Hippocampal formation (tissue), 2 donors: ENCODE measurements at places on chromosomes 3 and 15.

DNA sequence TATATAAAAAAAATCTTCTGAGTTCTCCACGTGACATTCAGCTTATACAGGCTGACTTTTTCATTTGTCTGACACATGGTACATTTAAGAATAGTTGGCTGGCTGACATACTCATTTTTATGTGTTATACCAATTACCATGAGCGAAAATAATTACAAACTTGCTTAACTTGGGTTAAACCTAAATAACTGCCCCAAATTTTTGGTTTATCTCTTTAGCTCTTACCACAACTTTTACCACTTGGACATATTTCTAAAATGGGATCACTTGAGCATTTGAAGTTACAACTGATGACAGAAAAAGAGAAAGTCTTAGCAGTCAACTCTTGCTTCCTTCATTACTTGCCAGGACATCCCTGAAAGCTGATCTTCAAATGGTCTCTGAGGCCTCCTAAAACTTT is 618.1 kb downstream of the RBMS3 start:
- DNase-seq: no peak

DNA sequence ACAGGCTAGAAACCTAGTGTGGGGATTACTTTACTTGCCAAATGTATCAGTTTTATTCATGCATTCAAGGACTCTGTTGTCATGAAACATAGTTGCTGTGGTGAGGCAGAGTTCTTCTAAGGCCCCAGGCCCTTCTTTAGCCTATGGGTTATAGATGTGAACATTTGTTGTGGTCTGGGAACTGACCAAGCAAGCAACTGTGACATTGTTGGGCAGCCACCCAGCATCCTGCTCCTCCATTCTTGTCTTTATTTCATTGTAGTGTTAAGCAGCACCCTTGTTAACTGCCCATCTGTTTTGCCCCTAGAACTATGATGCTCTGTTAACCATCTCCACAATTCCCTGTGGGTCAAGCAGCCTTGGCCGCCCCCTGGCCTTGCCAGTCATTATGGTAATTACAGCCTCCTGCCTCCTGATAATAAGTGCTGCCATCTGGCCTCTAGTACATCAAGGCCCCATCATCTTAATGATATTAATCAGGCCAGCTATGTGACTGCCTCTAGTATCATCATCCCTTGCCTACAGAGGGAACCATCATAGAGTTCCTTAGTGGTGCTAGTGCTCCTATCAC is 12.2 kb upstream of the IFT57 start:
- no peak for DNase-seq

- no peak for DNase-seq
These were observed 36.3 kb downstream of the CDC25A start for GRCh38 chr3:48151807-48152427.

GRCh38 chr3:187456250-187456649 is 88.1 kb downstream of the RTP4 start:
- DNase-seq: peak; percentile 23

GRCh38 chr15:83250781-83251180 is 33.7 kb downstream of the BNC1 start:
- no peak for DNase-seq

DNA sequence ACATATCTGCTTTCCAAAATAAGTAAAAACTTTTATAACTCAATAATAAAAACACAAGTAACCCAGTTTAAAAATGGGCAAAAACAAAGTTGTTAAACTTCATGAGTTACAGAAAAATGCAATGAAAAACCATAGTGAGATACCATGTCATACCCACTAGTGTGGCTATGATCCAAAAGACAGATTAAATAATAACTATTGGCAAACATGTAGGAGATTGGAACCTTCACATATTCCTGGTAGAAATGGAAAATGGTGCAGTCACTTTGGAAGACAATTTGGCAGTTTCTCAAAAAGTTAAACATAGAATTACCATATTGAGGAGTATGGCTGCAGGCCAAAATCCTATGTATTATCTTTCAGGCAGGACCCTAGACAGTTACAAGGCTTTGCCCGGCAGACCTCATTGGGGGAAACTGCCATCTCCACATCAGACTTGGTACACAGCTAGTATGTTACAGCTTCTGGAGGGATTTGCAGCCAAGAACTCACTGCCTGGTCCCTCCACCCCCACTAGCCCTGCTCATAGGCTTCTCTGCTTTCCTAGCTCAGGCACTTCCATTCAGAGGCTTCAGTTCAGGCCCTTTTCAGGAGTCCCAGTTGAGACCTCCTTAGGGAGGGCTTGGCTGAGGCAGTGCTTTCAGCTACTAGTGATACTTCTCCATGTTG is 147.8 kb downstream of the NEK10 start:
- no peak for DNase-seq

GRCh38 chr3:65004306-65004705 is 316.5 kb upstream of the ADAMTS9 start:
- DNase-seq: no peak

DNA sequence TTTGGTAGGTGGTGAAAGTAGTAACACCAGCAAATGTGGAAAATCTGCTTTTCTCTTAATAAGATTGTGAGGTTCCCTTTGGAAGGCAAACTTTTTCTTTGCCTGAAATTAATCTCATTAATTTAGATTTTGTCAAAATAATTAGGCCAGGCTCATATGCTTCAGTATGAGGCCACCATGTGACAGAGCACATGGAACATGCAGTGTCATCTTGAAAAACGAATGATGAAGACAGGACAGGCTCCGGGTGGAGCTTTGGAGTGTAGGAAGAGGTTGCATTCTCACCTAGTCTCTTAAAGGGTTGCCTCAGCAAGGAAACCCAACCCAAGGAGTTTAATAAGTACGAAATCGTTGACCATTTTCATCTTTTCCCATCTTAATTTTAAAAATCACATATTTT is 18.6 kb upstream of the LZTFL1 start:
- DNase-seq: no peak

GRCh38 chr3:29582273-29582672 is 301.4 kb downstream of the RBMS3 start:
- DNase-seq: peak; percentile 44

DNA sequence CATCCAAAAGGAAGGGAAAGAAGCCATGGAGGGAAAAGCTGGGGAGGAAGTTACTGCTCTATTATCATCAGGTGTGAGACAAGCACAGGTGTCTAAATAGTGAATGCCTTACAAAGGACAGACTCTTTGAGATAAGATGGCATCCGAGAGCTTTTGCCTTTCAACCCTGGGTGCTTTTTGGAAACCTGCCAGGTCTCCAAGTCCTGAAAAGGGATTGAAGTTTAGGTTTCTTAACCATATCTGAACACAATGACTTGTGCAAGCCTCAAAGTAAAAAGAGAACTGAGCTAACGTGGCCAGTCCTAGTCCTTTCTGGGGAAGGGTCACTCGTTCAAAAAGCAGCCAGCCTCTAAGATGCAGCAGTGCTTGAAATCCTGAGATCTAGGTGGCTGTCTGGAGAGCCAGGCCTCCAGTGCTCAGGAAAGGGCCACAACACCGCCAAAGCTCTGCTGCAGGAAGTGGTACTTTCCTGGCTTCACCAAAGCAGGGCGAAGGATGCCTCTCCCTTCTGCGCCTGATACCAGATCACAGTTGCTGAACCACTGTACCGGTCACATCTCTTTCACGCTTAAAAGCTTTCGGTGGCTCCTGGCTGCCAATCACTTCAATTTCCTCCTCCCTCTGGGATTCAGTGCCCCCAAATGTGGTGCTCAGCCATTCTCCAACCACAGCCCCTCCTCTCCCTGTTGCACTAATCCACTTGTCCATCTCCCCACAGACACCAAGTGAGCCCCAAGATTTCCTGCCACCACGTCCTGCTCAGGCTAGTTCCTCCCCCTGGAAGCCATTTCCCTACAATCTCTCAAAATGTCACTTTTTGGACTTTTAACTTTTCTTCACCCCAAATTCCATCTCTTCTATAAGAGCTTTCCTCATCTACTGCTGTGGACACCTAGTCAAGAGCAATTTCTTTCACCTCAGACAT is 104.1 kb upstream of the LPP start:
- no peak for DNase-seq

GRCh38 chr3:28835751-28836150 is 445.1 kb upstream of the RBMS3 start:
- no peak for DNase-seq

DNA sequence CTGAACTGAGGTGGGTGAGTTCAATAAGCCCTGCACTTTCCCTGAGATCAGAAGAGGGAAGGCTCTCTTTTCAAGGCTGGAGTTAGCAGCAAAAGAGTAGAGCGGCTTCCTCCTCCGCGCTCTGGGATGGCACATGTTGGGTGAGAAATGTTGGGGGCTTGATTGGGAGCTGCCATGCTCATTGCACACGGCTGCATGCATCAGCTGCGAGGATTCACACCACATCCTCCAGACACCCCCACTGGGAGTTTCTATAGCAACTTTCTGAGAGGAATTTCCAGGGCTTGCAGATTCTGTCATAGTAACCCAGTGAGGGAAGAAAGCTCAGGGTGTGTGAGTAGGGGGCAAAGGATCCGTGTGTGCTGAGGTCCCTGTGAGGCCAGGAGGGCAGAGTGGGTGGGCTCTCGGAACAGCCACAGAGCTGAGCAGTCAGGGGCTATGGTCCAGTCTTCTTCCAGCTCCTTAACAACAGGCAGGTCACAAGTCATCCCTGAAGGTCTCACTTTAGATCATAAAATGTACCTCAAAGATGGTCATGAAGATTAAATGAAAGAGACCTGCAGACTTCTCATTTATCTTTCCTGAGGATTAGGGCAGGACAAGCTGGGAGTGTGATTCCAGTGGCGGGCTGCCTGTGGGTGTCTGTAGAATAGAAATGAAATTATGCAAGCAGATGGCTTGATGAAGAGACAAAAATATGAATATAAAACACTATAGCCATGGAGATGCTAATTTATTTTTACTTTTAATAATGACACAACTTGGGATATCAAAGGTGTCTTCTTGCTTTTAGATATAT is 75.7 kb upstream of the CHRNA7 start:
- no peak for DNase-seq

DNA sequence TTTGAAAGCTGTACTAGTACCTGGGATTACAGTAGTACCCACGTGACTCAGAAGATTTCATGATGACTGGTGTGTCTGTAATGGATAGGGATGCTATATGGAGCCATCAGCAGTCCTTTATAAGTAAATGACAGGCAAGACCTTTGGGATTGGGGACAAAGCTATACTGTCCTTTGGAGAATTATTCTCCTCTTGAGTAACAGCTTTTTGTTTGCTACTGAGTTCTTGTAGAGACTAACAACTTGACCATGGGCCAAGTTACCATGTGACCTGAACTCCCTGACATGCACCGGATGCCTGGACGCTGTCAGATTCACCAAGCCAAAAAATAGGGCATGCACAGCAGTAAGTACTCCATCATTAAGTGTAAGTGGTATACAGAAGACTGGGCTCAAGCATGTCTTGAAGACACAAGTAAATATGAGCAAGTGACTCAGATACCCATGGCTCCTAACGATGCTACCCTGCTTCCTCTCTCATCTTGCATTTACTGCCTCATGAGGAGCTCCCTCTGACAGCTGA is 12.9 kb downstream of the SEC11A start:
- peak; percentile 30 for DNase-seq

DNA sequence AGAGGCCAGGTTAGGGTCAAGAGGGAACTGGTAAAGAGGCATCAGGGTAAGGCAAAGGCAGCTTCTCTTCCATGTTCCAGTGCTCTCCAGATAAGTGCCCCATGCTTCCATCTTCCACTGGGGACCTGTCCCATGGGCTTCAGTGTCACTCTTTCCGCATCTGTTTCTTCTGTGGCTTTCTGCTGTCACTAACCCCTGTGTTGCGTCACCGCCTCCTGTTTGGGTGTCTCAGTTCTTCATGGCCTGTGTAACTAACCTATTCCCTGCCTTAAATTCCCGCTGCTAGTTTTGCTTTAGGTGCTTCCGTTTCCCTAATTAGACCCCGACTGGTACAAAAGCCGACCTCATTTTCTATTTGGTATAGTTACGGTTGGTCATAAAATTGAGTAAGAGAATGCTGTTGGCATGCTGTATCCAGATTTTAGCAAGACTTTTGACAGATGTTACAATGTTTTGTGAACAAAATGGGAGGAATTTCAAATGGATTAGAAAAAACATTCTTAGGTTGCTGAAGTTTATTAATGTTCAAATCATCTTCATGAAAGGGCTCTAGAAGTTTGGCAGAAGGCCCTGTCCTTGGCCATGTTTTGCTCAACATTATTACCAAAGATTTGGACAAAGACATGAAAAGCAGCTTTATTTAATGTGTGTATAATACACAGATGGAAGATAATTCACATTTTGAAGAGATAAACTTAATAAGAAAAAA is 245.3 kb downstream of the BBX start:
- no peak for DNase-seq

GRCh38 chr3:142647856-142648255 is 51.7 kb downstream of the PLS1 start:
- no peak for DNase-seq

DNA sequence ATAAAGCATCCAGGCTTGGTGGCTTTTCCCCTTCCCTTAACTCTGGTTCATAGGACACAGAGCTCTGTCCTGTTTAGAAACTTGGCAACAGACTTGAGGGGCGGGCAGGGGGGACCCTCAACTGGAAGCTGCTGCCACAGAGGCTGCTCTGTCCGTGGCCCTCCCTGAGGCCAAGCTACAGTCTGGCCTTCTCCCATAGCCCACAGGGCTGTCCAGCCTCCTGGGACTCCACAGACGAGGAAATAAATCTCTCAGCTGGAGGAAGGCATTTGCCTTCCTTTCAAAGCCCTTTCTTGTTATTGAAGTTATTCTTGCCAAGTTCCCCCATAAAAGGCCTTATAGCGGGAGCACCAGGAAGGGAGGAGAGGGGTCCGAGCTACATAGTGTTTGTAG is 248.8 kb upstream of the TPM1 start:
- DNase-seq: no peak

GRCh38 chr3:197750858-197751737 is 1.4 kb downstream of the FYTTD1 start:
- DNase-seq: no peak

DNA sequence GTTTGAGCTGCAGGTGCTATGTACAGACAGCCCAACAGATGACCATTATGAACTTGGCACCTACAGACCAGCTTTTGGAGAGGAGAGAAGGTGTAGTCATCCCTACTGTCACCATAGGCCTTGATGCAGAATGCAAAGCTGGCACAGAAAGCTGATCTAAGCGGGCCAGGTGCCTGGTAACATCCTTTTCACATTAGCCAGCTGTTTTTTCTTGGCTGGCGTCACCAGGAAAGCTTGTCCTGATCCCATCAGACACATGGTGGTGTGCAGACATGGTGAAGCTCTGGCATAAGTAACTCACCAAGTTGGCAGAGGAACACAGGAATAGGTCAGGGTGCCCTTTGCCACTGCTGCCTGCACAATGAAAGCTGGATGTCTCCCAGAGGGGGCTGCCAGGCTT is 97.2 kb upstream of the MB21D2 start:
- no peak for DNase-seq

GRCh38 chr3:13145131-13145825 is 72.0 kb upstream of the IQSEC1 start:
- DNase-seq: no peak

DNA sequence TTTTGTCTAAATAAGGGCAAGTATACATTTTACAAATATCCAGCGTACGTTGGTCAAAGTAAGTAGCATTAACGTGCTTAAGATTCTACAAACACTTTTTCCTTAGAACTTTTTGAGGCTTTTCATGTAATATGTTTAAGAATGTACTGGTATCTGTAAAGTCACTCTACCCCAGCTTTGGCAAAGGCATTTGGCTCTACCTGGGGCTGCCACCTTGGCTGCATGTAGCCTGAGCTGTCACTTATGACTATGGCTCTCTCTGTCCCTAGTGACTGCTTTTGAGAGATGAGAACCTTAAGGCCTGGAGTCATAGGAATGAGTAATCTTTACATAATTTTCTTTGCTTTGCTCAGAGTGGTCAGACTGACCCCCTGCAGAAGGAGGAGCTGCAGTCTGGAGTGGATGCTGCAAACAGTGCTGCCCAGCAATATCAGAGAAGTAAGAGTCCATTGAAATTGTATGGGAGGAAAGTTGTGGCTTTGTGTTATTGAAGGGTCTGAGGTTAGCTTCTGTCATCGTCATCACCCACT is 61.2 kb downstream of the IQGAP1 start:
- DNase-seq: no peak
